ENCODE measurements at places on chromosomes 2 and 18. TPM values are rescaled to one million over a fixed set of nuclear protein-coding genes. Genes with fewer than 3 reads are reported as not detected.
A peak's percentile ranks its signal among the peaks of the same experiment; 100 is the strongest.

The MAP2 gene
- total RNA-seq: 0.43 TPM

The KCNJ13 gene
- total RNA-seq: not detected

GRCh38 chr18:26757263-26758019 lies 108.1 kb downstream of the AQP4 start:
- DNase-seq: no peak

DNA sequence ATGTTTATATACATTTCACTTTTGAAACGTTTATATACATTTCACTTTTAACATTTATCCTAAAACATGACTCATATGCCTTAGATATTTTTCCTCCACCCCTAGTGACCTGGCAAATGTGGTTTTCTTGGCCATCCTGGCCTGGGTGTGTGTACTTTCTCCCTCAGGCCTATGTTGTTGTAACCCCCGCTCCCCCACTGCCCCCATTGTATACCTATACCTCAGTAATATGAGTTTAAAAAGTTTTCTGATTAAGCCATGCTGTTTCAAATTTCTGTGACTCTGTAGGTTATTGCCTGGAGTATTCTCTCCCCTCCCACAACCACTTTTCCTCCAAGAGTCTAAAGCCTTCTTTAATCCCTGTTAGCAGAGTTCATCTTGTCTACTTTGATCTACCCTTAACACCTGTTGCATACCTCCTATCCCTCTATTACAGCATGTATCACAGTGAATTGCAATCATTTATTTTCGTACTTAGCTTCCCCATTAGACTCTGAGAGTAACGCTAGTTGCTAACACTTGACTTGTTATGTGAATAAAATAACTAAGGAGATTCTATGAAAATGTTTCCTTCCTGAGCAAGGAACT lies 67.9 kb downstream of the LCLAT1 start:
- no peak for DNase-seq

- DNase-seq: no peak
These were observed 77.8 kb upstream of the TACR1 start for GRCh38 chr2:75277111-75277510.

- DNase-seq: no peak
These were observed 18.0 kb downstream of the PTMA start for GRCh38 chr2:231726276-231726675.

GRCh38 chr2:58671675-58672074 lies 430.6 kb upstream of the FANCL start:
- DNase-seq: no peak

The CNNM3 gene
- total RNA-seq: 7.1 TPM

DNA sequence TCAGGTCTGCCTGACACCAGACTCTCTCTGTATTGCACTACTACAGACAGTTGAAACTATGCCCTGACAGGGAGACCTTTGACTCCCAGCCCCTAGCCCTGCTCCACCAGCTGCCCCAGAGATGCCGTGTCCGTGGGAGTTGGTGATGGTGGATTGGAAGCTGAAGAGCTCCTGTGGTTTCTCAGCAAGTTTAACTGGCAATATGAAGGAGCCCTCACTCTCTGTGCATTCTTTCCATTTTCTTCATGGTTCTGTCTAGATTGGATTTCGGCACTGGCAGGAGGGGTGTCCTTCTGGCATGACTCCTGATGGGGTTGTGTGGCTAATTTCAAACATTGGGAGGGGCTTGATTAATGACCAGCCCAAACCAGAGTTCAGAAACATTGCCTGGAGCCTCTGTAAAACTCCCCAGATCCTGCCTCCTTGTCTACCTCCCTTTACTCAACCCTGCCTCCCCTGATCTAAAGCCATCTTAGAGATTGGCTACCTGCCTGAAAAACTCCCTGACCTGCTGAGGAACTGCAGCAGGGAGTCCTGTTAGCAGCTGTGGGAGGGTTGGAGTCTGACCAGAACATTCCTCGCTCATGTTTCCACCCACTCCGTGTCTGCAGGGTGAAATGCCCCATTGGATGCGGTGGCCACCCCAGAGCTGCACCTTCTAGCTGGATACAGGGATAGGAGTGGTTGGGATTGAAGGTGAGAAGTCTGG lies 206.9 kb upstream of the SPRED2 start:
- peak; percentile 70 for DNase-seq

The CWC22 gene
- total RNA-seq: 3.9 TPM

DNA sequence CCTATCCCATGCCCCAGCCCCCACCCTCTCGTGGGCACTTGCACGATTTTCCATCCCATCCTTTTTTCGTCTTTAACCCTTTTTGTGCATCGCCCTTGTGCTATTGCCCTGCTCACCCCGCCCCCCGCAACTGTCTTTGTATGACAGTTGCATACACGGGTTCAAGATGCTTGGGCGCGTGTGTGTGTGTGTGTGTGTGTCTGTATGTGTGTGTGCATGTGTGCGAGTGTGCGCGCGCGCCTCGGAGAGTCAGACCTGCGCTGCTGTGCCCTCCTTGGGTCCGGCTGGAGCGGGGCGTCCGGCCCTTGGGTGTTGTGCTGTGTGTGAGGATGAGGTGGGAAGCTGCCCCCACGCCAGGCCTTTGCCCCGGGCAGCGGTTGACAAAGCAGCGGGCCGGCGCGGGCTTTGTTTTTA lies 230.7 kb downstream of the HAUS1 start:
- DNase-seq: no peak

The AFF3 gene
- 1.9 TPM for total RNA-seq

GRCh38 chr2:165989851-165990250 lies 36.3 kb upstream of the TTC21B start:
- DNase-seq: no peak

Measured in MG63 (cell line).